ENCODE measurements at places on chromosomes 3 and 15.

DNA sequence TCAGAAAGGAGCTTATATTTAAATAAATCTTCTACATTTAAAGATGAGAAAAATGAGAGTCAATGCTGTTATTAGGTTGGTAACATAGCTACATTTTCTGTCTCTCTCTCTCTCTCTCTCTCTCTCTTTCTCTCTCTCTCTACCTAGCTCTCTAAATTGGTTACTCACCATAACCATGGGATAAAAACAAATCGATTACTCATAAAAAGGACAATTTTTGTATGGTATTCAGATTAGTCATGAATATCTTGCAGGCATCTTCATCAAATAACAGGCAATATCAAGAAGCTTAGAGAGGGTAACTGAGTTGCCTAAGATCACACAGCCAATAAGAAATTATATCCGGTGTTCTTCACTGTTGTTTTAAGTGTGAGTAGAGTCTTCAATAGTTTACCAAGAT lies 81.8 kb upstream of the ALCAM start:
- DNase-seq, result peak; percentile 11

DNA sequence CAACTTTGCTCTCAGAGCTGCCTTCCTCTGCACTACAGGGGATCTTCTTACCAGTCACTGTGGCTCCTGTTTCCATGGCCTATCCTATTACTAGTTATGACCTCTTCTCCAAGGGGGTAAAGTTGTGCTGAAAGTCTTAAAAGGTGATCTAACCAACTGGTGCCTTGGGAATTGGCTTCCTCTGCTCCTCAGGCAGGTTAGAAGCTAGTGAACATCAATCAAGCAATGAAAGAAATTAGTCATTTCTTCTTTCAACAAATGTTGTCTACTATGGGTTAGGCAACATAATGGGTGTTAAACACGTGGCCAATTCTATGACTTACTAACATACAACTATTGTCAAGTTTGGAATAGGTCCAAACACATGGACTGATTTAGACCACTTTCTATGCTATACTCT lies 571.4 kb upstream of the NAALADL2 start:
- peak; percentile 25 for DNase-seq

- DNase-seq, result no peak
Observed at GRCh38 chr3:107329088-107329487, 48.2 kb upstream of the CCDC54 start.

DNA sequence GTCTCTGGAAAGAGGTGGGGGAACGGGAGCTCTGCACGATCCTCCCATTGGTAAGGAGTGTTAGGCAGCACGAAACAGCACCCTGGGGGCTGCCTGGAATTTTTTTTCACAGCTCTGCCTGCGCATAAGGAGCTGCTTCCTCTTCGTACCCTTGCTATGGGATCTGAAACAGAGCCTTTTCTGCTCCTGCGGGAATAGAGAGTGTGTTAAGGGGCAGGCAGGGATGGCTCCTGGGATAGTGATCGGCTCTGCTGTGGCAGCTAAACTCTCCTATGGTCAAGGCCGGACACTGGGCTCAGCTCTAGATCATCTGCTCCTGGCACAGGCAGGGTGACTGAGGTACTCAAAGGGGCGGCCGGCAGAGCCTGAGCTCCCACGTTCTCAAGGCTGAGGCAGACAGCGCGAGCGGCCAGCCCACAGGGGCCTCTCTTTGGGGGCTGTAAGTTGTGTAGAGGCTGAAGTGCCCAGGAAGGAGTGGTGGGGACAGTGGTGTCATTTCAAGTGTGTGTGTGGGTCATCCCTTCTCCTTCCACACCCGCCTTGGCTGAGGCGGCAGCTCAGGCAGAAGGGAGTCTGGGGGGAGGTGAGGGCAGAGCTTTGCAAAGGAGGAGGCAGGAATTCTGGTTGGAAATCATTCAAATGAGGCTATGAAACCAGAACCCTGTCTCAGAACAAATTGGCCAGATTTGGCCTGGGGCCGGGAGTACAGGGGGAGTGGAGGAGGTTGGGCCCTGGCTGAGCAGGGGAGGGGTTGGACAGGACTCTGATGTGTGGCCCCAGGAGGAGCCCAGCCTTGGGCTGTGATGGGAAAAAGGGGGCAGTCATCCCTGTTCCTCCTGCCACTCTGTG lies 31.0 kb downstream of the EPHB3 start:
- peak; percentile 49 for DNase-seq

GRCh38 chr3:153026026-153026425 lies 136.0 kb upstream of the RAP2B start:
- peak; percentile 51 for DNase-seq

GRCh38 chr3:145869958-145870357 lies 291.0 kb downstream of the PLOD2 start:
- DNase-seq, result no peak

GRCh38 chr3:22969276-22969675 lies 233.9 kb upstream of the UBE2E2 start:
- no peak for DNase-seq

GRCh38 chr3:19885468-19885867 lies 48.5 kb downstream of the EFHB start:
- DNase-seq, result peak; percentile 50

DNA sequence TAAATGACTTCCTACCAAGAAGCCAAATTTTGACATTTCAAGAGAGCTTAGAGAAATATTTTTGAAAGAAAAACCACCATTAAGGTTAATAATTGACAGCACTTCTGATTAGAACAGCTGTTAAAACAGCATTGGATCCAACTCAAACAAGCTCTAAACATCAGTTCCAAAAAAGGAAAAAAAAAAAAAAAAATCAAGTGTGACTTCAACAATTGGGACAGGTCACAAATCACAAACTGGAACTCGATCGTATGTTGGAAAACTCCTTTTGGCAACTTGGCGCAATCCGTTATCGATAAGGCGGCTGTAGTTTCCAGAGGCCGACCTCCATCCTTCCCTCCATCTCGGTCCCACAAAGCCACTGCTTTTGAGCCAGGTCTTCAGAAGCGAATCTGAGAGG lies 17.8 kb downstream of the TLE3 start:
- DNase-seq, result no peak

DNA sequence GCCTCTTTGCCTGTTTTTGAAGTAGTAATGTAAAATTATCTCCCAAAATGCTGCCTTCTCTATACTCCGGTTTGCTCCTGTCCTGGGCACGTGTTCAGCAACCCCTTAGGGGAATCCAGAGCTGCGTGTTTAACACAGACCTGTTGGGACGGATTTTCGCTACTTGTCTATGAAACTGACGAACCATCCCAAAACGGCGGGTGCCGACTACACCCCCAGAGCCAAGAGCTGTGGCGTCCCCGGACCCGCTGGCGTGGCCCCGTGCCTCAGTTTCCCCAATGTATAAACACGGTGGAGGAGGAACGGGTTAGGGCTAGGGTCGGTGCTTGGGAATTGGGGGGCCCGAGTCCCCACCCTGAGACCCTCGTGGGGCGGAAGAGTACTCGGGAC lies 473 bp downstream of the FHIT start:
- no peak for DNase-seq

DNA sequence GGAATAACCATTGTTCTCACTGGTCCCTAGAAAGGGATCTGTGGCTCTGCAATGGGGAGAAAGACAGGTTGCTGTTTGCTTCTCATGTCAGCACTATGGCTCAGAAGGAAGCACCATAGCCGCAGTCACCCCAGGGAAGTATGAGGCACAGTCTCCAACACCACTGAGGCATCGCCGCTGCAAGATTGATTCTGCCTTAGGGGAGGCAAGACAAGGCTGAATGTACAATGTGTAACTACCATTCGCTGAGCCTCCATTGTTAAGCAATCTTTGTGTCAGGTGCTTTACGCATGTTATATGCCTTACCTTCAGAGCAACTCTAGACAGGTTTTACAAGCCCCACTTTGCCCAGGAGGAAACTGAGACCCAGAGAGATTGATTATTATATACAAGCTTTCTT lies 100.7 kb upstream of the KCNMB2 start:
- DNase-seq, result no peak

GRCh38 chr3:81666502-81667121 lies 94.8 kb downstream of the GBE1 start:
- DNase-seq, result peak; percentile 29

GRCh38 chr15:59531066-59531675 lies 80.4 kb upstream of the GCNT3 start:
- DNase-seq, result no peak

- DNase-seq, result no peak
Observed at GRCh38 chr3:98713984-98714383, 49.2 kb upstream of the ST3GAL6 start.

DNA sequence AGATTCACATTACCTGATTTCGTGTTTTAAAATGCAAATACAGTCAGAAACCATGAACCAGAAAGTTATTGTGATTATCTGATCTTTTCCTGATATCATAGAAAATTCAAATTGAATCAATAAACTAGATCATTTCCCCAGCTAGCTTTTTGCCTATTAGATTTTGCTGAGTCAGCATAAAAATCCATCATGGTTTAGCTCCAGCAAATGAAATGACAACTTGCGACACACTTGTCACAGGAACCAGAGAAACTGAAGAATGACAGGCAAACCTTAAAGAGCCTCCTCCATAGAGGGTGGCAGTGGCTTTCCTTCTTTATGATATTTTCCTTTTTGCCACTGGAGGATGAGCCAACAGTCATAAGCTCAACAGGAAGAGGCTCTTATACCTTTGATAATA lies 30.6 kb upstream of the TMEM108 start:
- DNase-seq, result no peak

- DNase-seq, result no peak
Observed at GRCh38 chr15:89963301-89964231, 37.6 kb upstream of the ZNF710 start.
